ENCODE measurements at places on chromosomes 2 and 18.

DNA sequence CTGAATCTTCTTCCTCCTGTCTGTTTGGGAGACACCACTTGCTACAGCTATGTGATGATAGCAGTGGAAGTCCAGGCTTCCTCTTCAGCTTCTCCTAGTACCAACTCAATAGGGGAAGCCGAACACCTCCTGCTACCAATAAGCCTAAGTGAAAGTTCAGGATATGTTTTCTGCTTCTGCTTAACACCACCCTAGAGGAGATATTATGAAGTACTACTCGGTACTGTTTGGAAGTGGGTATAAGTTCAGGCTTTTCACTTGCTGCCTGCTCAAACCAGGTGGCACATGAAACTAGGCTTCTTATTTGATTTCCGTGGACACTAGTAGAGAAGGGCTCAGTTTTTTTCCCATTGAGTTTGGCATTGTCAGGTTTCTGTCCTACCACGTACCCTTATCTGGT is 99.8 kb downstream of the PTPN4 start:
- no peak for DNase-seq

DNA sequence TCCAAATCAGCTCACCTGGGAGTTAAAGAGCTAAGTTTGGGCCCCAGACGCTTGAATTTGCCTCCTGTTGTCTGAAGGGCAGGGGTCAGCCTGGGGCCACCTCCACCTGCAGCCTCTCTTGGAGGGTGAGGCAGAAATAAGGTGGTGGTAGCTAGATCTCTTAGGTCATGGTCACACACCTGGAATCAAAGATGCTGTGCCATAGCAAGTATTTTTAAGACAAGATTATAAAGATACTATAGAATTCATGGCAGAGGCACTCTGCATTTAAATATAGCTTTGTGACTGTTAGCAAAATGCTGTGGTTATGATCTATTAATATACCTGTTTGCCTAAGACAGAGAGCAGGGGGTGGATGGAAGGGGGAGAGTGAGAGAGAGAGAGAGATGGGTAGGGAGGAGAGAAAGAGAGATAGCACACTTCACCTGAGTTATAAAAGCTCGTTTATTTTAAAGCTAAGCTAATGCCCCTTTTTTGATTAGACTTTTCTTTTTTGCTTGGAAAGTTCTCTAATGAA is 242.7 kb downstream of the TMEM182 start:
- DNase-seq: no peak

DNA sequence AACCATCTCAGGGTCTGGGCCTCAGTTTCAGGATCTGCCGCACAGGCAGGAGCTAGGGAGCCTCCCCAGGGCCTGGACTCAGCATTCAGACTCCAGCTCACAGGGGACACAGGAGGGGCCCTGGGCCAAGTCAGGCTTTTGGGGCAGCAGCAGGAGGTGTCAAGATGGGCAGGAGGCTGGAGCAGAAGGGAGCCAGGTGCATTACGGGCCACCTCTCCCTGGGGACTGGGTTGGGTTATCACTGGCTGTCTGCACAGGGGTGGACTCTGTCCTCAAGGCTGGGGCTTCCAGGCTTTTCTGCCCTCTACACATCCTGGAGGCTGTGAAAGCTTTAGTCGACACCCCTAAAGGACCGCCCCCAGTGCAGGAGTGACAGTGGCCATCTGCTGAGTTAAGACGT is 20.0 kb downstream of the AQP12A start:
- DNase-seq: no peak

GRCh38 chr2:218896501-218897393 is 16.1 kb downstream of the WNT10A start:
- DNase-seq: peak; percentile 92

DNA sequence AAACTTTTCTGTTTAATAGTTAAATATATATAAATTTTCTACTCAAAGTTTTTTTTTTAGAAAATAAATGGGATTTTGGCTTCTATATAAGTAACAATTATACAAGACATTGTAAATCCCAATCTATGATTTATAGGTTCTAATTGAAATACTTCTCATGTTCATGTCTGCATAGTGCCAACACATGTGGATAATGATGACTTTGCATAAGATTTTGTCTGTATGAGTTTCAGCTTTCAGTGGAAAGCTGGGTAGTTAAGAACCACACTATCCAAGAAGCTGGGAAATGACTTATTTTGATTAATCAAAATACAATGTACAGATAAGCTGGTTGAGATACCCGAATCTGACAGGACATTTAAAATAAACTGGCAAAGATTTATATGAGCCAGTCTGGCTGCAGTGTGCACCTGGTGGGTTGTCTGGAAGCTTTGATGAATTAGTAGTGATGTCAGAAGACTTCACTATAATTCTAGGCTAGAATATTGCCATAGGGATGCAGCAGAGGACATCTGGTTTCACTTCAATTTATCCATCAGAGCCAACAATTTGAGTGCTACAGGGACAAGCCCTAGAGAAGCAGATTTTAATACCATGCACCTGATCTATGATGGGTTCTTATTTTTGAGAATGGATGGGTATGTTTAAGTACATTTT is 45.4 kb downstream of the EML6 start:
- DNase-seq: no peak

DNA sequence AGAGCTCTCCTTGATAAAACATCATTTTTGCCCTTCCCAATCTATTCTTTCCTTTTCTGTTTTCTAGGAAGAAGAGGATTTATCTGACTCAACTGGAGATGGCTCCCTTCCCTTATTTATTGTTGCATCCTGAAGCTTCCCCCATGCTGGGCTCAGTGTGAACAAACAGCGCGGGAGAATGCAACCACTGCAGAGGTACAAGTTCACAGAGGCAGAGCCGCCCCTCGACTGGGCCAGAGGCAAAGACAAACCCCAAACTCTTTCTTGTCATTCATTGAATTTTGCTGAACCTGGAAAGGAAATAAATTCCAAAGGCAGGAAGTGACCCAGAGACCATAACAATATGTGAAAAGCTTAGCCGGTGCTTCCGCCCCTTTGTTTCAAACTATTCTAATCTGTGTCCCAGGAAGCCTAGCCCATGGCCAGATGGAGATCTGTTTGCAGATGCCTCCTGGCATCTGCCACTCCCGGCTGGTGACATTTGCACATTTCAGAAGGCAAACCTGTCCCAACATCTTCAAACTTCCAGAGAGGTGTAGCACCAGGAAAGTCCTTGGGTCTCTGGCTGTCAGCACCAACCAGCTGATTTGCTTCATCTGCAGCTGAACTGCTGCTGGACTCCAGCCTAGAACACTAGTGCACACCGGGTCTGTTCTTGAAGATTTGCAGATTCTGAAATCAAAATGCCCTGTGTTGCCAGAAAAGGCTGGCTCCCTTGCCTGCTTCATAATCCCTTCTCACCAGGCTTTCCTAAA is 79.4 kb upstream of the MAP4K3 start:
- DNase-seq: no peak

DNA sequence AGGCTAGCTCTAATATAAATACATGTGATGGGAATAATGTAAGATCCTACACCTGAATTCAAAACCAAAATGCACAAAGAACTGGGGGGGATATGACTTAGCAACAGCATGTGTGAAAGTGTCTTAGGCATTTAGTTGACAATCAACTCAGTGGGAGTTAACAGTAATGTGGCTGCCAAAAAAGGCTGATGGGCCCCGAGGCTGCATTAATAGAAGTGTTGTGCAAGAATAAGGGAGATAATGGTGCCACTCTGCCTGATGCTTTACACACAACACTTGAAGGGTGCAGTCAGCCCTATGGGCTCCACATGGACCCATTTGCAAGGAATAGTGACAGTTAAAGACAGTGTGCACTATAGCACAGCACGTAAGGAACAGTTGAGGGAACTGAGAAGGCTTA is 649.4 kb upstream of the ZEB2 start:
- no peak for DNase-seq

DNA sequence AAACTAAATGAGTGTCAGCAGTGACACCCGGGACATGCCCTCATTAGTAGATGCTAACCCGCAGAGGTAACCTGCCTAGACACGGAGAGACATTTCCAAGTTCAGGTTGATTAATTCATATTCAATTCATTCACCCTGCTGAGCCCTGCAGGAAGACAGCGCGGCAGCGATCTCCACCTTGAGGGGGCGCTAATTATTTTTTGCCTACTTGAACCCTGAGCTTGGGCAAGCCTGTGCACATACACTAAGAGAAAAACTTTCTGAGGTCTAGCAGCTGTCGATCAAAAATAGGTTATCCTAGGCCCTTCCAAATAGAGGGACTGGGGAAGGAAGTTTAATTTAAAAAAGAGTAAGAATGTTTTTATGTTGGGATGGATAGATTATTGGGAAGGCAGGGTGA is 1.3 kb upstream of the LYPD6 start:
- peak; percentile 47 for DNase-seq

DNA sequence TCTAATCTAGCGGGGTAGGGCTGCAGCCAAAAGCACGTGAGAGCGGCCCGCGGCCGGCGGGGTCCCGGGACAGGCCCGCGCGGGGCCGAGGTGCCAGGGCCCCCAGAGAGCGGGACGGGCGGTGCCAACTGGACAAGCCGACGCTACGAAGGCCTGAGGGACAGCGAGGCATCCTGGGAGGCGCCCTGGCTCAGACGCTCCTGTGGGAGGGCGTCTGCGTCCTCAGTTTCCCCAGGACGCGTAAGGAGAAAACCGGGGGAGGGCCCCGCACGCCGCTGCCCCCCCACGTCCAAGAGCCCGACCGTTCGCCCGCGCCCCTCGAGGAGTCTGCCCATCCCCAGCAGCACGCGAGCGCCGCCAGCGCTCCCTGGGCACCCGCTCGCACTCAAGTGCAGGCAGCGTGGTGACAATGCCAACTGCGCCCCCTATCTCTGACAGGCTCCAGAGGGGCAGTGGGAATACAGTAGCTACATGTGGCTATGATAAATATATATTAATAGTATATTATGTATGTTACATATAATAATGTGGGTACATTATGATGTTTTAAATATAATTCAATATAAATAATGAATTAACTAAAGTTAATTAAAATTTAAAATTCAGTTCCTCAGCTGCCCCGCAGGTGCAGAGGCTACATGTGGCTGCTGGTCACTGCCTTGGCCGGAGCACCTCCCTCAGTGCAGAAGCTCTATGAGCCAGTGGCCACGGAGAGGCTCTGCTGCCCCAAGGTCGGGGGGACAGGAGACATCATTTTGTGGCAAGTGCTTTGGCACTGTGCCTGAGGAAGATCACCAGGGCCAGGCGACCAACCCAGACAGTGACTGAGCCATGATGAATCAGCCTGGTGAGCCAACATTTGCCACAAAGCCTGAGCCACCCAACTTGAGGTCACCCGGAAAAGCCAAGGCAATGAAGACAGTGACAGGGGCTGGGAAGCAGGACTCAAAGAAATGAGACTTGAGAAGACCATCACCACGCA is 5.5 kb upstream of the SFT2D3 start:
- no peak for DNase-seq

DNA sequence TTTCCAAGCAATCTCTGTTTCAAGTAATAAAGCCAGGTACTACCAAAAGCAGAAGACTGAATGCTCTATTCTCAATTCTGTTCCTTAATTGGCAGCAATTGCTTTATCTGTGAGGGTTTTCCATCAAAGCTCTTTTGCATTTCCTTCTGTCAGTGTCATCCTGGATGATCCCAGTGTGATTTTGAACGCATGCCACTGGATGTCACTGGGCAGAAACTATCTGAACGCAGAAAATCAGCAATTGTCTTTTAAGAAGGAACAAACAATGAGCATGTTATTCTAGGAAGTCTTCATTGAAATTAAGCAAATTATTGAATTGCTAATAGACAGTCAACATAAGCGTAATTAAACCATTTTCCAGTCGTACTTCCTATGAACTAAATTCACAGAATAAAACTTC is 259.0 kb upstream of the REG3G start:
- DNase-seq: no peak

GRCh38 chr18:13185675-13186198 is 32.8 kb upstream of the LDLRAD4 start:
- no peak for DNase-seq

DNA sequence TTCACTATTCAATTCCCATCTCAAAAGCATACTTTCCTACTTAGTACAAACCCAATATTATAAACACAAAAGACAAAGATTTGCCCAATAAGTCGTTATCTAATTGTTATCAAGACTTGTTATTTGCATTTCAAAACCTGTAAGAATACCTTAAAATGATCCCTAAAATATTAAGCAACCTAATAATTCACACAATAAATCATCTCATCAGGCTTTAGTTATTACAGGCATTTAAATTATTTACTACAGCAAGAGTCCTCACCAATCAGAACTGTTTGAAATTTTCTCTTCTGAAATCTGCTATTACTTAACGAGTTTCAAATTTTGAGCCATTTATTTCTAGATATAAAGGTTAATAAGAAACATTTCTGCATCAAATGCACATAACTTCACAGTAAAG is 1.6 kb downstream of the CCDC88A start:
- DNase-seq: no peak

DNA sequence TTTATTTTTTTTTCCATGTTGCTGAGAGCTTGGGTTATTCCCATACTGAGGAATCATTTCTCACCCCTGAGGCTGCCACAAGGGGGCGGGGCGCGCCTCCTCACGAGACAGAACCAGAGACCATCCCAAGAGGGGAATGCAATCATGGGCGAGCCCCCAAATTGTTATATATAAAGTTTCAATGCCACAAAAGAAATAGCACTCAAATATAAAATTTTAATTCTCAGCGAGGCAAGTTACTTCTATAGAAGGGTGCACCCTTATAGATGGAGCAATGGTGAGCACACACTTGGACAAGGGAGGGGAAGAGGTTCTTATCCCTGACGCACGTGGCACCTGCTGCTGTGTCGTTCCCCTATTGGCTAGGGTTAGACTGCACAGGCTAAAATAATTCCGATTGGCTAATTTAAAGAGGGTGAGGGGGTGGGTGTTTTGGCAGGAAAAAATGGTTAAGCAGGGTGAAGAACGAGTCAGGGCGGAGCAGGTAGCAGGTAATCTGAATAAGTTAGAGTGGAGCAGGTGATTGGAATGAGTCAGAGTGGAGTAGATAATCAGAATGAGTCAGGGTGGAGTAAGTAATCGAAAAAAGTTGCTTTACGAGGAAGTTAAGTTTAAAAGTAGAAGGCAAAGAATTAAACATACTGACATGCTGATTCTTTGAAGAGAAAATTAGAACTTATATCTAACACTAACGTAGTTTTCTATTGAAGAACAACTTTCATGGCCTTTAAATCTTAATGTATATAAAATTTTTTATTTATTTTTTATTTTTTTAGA is 177.5 kb downstream of the MTCL1 start:
- DNase-seq: peak; percentile 44

- DNase-seq: peak; percentile 77
Observed at GRCh38 chr18:9612215-9612830, 2.0 kb downstream of the PPP4R1 start.

GRCh38 chr2:73018188-73018825 is 53.2 kb downstream of the SFXN5 start:
- DNase-seq: no peak

- DNase-seq: no peak
Observed at GRCh38 chr2:17272170-17272569, 246.1 kb downstream of the RAD51AP2 start.

GRCh38 chr2:190418727-190419126 is 10.6 kb downstream of the MFSD6 start:
- no peak for DNase-seq
